A549 (cell line): ENCODE measurements at places on chromosomes 13 and 19.

- DNase-seq = no peak
These were observed 15.6 kb upstream of the NANOS3 start for GRCh38 chr19:13861392-13861713.

DNA sequence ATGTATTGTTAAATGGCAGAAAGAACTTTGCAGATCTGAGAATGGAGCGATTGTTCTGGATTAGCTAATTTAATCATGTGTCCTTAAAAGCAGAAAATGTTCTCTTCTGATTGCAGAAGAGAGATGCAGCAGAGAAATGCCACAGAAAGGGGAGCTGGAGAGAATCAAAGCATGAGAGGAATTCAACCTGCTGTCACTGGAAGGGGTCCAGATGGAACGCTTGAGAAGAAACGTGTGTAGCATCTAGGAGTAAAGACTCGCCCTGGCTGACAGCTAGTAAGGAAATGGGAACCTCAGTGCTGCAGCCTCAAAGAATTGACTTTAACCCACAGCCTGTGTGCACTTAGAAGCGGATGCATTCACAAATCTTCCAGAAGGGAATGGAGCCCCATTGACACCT, 502.8 kb downstream of the KLF12 start:
- no peak for DNase-seq

DNA sequence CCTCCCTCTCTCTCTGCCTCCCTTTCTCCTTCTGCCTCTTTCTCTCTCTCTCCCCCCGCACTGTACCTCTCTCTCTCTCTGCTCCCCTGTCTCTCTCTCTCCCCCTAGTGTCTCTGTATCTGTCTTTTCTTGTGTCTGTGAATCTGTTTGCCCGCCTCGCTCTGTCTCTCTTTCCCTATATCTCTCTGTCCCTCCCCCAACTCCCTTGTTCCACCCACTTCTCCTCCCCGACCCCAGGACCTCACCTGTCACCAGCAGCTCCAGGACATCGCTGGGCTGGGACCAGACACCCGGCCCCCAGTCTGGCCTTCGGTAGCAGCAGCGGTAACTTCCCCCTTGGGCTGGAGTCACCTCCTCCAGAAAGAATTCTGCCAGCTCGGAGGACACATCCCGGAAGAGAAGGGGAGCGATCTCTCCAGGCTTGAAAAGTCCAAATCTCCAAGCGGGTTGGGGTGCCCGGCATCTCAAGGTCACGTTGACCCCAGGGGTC, 3.9 kb downstream of the OSCAR start:
- peak; percentile 79 for DNase-seq

- peak; percentile 84 for DNase-seq
These were observed 19.2 kb downstream of the KLK5 start for GRCh38 chr19:50933640-50934039.

GRCh38 chr19:18023622-18024251, 15.8 kb downstream of the ARRDC2 start:
- no peak for DNase-seq

DNA sequence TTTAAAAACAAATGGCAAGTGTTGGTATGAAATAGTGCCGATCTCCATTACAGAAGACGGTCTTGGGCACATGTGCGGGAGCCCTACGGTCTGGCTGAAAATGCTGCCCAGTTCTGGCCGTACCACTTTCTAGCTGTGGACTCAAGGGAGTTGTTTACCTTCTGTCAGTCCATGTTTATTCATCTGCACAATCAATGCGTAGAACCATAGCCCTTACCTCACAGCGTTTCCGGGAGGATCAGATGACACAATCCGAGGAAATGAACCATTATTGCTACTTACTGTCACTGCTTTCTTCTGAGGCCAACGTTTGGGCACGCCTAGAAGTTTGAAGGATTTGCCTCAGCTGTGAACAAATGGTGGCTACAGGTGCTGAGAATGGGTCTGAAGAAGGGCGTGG, 31.2 kb downstream of the GADD45B start:
- peak; percentile 95 for DNase-seq

- no peak for DNase-seq
These were observed 239.2 kb upstream of the SLITRK1 start for GRCh38 chr13:84121456-84121855.

DNA sequence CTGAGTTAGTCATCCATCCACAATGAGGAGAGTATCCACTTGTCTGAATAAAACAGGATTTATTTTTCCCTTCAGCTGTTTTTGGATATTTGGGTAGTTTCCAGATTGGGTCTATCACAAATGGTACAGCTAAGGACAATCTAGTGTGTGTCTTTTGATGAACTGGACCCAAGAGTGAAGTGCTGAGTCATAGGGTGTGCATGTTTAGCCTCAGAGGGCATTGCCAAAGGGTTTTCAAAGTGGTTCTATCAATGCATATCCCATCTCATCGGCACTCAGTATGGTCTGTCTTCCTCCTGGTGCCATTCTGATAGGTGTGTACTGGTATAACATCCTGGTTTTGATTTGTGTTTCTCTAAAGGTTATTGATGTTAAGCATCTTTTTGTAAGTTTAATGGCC, 62.3 kb downstream of the GSX1 start:
- no peak for DNase-seq

GRCh38 chr13:109743706-109744453, 42.5 kb downstream of the IRS2 start:
- peak; percentile 64 for DNase-seq

- DNase-seq = no peak
These were observed at the start of gene PABPC3 for GRCh38 chr13:25095851-25096453. Gene PABPC3 (plus strand): TSS chr13:25096136. CDS start chr13:25096199, 63 bp downstream.

DNA sequence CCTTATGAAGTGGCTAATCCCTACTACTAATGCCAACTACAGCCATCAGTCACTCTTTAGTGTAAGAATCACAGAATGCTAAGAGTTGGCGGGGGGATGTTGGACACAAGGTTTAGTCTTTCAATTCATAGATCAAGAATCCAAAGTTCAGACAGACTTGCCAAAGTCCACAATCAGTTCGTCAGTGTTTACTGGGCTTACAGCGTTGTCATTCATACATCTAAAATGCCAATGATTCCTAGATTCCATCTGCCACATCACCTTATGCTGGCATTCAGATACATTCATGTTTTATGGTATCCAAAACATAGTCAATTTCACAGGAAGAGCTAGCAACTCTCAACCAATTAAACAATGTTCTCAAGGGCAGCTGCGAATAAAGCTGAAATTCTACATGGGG, 18.1 kb downstream of the RCBTB2 start:
- DNase-seq = no peak

GRCh38 chr13:46903748-46904147, 6.9 kb upstream of the HTR2A start:
- DNase-seq = no peak

- DNase-seq = no peak
These were observed 142.2 kb downstream of the TBC1D4 start for GRCh38 chr13:75339635-75340374.

- no peak for DNase-seq
These were observed 5.0 kb upstream of the TMEM147 start for GRCh38 chr19:35540356-35540927.
